ENCODE measurements at places on chromosomes 11 and 22.

- DNase-seq = no peak
Observed at GRCh38 chr11:130525307-130525706, 76.9 kb downstream of the ADAMTS15 start.

GRCh38 chr22:39728236-39728860 is 157.8 kb downstream of the CACNA1I start:
- no peak for DNase-seq

DNA sequence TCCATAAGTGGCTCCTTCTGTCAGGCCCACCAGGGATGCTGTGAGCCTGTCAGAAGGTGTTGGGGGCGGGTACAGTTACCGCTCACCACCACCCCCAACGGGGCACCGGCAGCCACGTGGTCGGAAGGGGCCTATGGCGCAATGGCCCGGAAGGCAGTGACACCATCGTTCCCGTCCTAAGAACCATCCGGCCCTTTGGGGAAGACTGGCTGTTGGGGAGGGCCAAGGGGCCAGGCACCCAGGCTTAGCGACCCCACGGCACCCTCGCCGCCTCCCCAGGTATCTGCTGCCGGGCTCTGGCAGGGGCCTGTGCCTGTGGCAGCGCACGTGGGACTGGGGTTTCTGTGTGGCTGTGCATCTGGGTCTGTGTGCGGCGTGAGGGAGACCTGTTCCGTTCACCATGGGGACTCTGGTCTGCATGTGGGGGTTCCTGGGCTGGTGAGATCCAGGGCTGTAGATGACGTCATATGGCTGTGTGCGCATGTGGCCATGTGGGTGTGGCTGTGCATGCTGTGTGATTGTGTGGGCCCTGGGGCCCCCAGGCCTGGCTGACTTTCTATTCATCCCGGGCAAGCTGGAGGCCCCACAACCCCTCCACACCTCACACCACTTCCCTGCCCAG is 717 bp downstream of the OSM start:
- peak; percentile 71 for DNase-seq

DNA sequence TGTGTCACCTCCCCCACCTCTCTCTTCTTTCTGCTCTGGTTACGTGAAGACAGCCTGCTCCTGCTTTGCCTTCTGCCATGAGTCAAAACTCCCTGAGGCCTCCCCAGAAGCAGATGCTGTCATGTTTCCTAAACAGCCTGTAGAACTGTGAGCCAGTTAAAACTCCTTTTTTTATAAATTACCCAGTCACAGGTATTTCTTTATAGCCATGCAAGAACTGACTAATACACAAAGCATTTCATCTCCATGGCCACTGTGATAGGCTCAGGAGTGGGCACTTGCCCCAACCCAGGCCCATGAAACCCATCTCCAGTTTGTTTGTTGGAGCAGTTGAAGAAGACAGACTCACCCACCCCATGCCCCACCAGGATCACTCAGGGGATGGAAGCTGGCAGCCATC is 253.3 kb upstream of the ISX start:
- DNase-seq = no peak

DNA sequence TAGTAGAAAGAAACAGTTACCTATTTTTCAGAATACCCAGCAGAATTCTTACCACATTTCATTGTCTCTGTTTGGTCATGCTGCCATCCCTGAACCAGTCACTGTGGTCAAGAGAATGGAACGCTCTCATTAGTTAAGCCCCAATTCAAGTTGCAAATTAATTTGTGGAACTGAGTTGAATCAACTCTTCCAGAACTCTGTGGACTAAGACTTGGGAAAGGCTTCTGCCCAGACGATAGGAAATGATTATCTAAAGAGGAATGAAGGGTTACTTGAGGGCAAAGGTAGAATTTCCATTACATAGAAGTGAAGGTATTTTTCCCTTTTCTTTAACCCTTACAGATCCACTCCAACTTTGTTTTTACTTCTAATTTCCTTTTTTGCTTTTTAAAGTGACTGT is 286.4 kb downstream of the DYNC2H1 start:
- no peak for DNase-seq

DNA sequence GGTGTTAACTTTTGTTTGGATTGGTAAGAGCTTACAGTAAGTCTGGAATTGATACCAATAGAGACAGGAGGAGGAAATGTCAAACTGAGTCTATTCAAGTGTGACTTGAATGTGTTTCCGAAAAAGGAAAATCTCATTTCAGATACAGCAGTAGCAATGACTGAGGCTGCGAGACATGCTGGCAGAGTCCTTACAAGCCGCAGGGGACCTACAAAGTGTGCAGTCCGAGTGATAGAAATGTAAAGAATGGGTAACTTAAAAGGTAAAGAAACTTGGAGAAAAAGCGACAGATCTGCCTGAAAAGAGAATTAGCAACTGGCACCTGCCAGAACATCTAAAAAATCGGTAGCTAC is 444 bp downstream of the CWF19L2 start:
- DNase-seq = no peak

DNA sequence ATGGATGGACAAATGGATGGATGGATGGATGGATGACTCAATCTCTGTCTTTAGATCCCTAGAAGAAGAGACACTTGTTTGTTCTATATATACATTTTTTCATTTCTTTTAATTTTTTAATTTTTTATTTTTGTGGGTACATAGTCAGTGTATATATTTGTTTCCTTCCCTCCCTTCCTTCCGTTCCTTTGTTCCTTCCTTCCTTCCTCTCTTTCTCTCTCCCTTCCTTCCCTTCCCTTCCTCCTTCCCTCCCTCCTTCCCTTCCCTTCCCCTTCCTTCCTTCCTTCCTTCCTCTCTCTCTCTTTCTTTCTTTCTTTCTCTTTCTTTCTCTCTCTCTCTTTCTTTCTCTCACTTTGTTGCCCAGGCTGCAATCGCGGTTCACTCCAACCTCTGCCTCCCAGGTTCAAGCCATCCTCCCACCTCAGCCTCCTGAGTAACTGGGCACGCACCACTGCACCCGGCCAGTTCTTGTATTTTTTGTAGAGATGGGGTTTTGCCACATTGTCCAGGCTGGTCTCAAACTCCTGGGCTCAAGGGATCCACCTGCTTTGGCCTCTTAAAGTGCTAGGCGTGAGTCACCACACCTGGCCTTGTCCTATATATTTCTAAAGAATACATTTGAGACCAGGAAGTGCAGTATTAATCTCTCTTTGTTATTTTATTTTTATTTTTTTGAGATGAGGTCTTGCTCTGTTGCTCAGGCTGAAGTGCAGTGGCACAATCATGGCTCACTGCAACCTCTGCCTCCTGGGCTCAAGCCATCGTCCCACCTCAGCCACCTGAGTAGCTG is 42.5 kb upstream of the AQP11 start:
- no peak for DNase-seq

DNA sequence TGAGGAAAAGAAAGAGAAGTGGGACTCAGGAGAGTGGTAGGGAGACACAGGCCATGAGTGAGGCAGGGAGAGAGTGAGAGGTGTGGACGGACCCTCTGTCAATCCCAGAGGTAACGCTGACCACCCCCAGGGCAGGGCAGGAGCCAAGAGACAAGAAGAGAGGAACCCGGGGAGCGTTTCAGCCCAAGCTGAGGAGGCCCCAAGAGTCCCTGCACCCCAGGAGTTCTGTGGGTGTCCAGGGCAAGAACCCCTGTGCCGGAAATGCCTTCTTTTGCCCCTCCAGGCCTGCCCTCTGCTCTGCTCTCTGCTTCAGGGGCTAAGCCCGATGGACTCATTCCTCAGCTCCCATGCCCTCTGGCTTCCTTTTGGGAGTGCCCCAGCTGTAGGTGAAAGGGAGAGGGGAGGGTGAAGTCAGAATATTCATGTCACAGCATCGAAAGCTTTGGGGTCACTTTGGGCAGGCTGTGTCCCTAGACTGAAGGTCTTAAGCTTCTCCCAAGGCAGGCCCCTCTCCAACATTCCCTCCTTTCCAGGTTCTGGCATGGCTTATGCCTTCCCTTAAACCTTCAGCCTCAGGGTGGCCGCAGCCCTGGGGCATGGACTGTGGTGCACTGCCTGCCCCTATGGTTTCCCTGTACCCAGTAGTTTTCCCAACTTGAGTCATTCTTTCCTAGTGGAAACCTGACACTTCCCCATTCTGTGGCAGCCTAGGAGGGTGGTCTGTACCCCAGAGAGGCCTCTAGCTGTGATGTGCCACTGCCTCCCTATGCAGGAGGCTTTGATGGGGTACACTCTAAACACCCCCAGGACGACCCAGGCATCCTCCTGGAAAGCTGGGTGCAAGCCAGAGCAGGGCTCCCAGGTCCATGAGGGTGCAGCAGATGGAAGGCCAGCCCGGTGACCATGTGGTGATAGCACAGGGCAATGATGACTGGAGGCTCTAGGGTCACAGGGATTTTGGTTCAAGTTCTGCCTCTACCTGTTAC is 27.1 kb downstream of the MYEOV start:
- no peak for DNase-seq

DNA sequence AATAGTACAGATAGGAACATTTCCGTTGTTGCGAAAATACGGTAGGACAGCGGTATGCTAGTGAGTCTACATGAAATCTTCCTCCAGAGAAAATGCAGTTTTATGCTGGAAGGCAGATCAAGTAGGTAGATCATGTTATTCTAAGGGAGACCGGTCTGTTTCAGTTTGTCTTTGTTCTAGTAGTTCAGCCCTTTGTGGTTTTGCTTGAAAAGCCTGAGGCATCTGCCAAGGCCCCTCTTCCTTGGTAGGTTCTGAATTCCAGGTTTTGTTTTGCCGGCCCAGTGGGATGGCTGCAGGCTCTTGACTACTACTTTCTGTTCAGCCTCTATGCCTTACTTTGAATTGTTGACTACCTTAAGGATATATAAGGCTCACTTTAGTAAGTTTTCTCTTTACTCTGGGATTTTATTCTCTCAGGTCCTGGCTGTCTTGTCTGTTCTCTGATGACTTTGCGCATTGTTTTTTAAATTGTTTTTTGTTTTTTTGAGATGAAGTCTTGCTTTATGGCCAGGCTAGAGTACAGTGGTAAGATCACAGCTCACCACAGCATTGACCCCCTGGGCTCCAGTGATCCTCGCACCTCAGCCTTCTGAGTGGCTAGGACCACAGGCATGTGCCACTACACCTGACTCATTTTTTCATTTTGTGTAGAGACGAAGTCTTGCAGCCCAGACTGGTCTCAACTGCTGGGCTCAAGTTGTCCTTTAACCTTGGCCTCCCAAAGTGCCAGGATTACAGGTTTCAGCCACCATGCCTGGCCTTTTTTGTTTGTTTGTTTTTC is 53.7 kb downstream of the HIPK3 start:
- DNase-seq = no peak

DNA sequence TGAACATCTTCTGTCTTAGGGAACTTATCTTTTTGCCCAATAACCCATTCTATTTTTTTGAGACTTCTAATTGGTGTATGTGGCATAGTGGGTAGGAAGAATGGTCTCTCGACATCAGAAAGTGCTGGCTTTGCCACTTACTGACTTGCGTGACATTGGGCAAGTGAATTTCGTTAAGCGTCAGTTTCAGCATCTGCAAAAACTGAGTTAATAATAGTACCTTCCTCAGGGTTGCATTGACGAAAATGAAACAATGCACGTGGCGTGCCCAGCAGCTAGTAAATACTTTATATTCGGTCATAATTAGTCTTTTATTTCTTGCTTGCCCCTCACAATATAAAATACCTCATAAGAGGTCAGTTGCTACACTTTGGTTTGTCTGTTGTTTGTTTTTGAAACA is 12.5 kb upstream of the GRIK4 start:
- DNase-seq = no peak

DNA sequence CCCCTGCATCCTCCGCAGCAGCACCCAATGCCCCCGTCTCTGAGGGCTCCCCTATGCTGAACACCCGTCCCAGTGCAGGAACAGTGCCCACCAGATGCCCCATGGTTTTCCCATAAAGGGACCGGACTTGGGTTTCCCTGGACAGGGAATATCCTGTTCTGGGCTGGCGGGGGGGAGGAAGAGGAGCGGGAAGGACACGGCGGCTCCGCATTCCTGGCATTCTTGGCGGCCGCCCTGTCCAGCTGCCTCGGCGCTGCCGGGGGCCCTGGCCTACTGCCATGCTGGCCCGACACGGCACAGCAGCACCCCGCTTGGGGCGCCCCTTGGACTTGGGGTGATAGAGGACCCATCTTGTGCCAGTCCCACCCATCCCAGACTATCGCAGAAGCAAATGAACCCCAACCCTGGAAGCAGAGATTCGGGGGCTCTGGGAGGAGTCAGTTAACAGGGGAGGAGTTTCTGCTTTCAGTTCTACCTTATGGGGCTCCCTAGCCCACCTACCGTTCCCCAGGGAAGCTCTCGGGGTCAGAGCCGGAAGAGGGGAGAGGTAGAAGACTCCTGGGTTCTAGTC is 23.7 kb upstream of the CBX7 start:
- DNase-seq = no peak
